Endothelial cell of umbilical vein (primary cell): ENCODE measurements at places on chromosomes 5 and 9. TPM values are rescaled to one million over a fixed set of nuclear protein-coding genes. Genes with fewer than 3 reads are reported as not detected.
A peak's percentile ranks its signal among the peaks of the same experiment; 100 is the strongest.

The PHYHD1 gene
- polyA plus RNA-seq: 1.1 and 1.8 TPM in 2 replicates

DNA sequence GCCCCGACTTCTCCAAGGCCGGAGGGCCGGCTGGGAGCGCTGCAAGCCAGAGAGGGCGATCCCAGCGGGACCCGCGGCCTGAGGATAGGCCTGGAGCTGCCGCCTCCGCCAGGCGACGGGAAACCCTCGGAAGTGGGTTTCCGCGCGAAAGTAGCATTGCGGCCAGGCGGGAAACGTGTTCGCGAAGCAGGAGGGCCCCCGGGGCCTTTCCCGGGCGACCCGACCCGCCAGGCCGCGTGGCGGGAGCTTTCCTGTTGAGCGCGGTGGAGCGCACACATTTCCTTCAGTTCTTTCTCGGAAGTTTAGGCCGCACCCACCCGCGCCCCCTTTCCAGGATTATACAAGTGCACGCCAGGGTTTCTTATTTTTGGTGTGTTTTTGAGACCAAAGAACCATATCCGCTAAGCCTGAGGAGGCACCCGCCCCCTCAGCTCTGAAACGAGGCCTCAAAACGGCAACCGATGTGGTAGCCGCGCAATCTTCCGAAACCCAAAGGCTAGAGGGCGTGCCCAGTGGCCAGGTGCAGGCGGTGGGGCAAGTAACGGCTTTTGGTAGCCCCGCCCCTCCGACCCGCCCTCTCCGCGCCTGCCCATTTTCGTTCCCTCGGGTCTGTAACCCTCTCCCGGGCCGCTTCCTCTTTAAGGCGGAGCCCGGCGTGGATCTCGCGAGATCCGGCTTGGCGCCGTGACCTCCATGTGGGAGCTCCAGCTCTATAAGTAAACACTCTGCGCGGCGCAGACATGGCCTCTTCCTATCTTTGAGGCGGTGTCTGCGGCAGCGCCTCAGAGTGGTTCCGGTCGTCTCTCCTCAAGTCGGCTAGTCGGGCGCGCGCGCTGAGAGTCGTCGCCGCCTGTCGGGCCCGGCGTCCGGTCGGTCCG, at the start of gene UHRF2:
Gene UHRF2 (plus strand): TSS at position 713 of the 878 bp plus-strand sequence. CDS start 292 bp downstream, outside the sequence.
- peak within 1 kb of the TSS; percentile 98 for H3K4me3 ChIP-seq
- peak within 1 kb of the TSS; percentile 91 for H3K27ac ChIP-seq
- peak; percentile 97 for DNase-seq
- peaks cover 2% of the 10 kb centered on the region for H3K36me3 ChIP-seq

- no peak overlapping the region for H3K4me3 ChIP-seq
- DNase-seq: no peak
- no peaks in the 10 kb centered on the region for H3K36me3 ChIP-seq
- H3K27ac ChIP-seq: no peak overlapping the region
- peaks cover 4% of the 10 kb centered on the region for H3K27me3 ChIP-seq
These were observed 216.8 kb upstream of the RFX3 start for GRCh38 chr9:3742586-3742985.

The PCDHA2 gene
- 0.02 TPM in 1 of 2 replicates, not detected in the other for polyA plus RNA-seq

GRCh38 chr5:125227333-125228095, 481.1 kb upstream of the ZNF608 start:
- no peaks in the 10 kb centered on the region for H3K4me1 ChIP-seq
- no peak overlapping the region for H3K4me3 ChIP-seq
- no peaks in the 10 kb centered on the region for H3K36me3 ChIP-seq
- DNase-seq: peak; percentile 33

GRCh38 chr9:113409883-113410206, 630 bp downstream of the POLE3 start:
- peak overlapping the region; percentile 84 for H3K27ac ChIP-seq
- peak overlapping the region; percentile 18 for H3K4me3 ChIP-seq
- peaks cover 5% of the 10 kb centered on the region for H3K36me3 ChIP-seq
- no peak for DNase-seq
- H3K4me1 ChIP-seq: peaks cover 9% of the 10 kb centered on the region

DNA sequence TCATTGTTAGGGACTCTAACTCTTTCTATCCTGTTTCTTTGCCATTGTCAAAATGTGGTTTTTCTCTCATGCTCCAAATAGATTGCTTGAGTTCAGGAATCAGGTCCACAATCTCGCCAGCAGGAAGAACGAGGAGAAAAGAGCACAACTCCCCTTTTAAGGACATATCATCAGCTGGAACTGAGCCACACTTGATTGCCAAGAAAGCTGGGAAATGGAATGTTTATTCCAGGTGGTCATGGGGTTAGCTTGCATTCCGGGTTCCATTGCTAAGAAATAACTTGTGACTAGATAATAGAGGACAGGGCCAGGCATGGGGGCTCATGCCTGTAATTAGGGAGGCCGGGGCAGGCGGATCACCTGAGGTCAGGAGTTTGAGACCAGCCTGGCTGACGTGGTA, 32.4 kb upstream of the C9orf57 start:
- no peak overlapping the region for H3K27ac ChIP-seq
- no peaks in the 10 kb centered on the region for H3K36me3 ChIP-seq
- H3K27me3 ChIP-seq: no peaks in the 10 kb centered on the region
- H3K4me3 ChIP-seq: no peak overlapping the region

DNA sequence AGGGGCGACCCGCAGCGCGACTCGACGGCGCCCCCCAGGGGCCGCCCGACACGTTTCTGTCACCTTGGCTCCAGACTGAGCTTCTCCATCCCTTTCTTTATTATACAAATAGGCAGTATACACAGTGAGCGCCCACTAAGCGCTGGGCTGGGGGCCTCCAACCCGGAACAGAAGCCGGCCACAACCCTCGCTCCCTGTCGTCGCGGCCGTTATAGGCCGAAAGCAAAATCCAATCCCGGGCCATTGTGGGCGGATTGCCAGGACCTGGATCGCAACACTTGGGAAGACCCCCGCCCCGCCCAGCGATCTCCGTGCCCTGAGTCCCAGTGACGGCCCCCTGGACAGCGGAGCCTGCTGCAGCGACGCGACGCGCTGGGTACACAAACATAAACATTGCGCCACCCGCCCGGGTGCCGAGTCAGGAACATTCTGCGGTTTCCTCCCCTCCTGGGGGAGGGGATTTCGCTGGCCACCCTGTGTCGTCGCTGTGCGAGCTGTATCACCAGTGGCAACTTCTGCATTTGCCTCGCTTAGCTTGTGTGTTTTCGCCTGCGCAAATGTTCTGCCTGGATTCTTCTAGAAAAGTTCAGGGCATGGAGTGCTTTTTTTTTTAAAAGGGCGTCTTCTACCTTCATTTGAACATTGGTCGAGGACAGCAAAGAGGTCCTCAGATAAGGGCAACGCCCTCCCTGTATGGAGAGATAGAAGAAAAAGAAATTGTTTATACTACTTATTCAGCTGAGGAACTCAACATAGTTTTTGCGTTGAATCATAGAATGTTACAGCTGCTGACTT, 1.3 kb upstream of the DUSP1 start:
- H3K36me3 ChIP-seq: peaks cover 11% of the 10 kb centered on the region
- peak; percentile 86 for DNase-seq
- H3K27ac ChIP-seq: peak overlapping the region; percentile 99

DNA sequence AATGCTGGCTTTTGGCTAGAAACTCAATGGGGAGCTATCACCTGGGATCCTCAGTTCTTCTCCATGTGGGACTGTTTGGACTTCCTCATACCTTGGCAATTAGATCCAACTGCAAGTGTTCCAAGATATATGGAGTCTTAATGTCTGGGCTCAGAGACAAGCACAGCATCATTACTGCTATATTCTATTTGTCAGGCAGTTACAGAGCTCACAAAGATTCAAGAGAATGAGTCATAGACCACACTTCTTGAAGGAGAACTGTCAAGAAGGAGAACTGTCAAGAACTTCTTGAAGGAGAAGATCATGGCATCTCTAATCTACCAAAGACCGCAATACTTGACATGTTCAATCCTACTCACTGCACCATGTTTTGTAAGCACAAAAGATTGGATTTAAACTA, 106.8 kb upstream of the NREP start:
- no peaks in the 10 kb centered on the region for H3K36me3 ChIP-seq
- DNase-seq: no peak
- no peak overlapping the region for H3K4me3 ChIP-seq
- no peaks in the 10 kb centered on the region for H3K4me1 ChIP-seq
- H3K27me3 ChIP-seq: peaks cover 2% of the 10 kb centered on the region

The CFAP157 gene
- polyA plus RNA-seq: 0.03 TPM in 1 of 2 replicates, not detected in the other

The SCGB3A2 gene
- not detected in 2 replicates for polyA plus RNA-seq

GRCh38 chr9:71858812-71859211, 52.2 kb downstream of the ABHD17B start:
- DNase-seq: no peak
- H3K27me3 ChIP-seq: no peaks in the 10 kb centered on the region
- no peak overlapping the region for H3K4me3 ChIP-seq
- peaks cover 9% of the 10 kb centered on the region for H3K4me1 ChIP-seq
